NCI-H1092 treated with DMSO at 0.1 percent for 48 hours (cell line): ENCODE measurements at places on chromosomes 4 and X.

DNA sequence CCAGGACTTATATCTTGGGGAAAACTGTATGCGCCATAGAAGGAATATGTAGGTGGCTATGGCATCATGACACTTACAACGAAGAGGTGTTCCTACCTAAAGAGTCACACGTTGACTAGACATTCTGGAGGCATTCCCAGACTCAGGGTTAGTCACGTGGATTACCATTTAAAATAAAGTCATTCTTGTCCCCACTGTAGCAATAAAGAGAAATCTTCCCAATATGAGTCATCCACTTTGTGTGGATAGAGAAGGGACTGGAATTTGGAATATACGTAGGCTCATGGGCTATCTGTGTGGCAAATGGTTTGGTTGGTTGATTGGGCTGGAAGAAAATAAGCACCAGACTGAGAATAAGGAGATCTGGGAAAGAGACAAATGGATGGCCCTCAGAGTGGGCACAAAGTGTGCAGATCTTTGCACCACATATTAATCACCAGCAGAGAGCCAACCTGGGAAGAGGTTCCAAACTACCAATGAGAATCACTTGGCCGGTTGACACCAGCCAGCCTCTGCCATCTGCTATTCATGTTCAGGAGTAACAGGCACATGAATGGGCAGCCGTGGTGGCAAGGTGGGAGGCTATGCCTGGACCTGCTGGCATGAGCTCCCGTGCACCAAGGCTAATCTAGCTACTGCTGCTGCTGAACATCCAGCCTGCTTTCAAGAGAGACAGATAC lies 41.0 kb downstream of the MTNR1A start:
- no peak for DNase-seq

DNA sequence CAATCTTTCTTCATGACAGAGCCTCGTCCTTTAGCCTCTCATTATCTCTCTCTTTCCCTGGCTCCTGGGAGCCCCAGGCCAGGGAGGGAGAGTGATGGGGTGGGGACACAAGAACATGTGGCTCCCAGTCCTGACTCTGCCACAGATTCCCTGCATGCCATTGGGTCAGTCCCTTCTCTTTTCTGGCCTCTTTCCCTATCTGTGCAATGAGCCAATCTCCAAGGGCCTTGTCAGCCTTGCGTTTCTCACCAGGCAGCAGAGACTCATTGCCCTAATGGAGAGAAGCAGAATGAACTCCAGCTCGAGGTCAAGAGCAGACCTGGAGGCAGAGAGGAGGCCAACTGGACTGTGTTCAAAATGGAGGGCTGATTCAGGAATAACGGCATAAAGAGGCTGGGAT lies 38.4 kb upstream of the PJA1 start:
- no peak for DNase-seq

DNA sequence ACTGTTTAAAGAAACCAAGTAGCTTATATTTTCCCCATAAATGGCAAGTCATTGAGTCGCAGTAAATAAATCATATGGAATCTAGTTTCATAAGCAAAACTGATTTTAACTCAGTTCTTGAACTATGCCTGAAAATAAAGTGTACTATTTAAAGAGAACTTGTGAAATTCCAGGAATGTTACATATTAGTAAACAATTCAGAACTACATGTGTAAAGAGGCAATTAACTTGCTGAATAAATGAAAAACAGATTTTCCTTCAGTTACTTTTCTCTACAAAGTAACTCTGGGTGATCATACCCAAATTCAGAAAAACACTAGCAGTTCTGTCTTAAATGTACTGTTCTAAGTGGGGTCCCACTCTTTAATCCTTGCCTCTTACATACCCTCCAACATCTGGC lies 236.1 kb upstream of the EDNRA start:
- DNase-seq = no peak

DNA sequence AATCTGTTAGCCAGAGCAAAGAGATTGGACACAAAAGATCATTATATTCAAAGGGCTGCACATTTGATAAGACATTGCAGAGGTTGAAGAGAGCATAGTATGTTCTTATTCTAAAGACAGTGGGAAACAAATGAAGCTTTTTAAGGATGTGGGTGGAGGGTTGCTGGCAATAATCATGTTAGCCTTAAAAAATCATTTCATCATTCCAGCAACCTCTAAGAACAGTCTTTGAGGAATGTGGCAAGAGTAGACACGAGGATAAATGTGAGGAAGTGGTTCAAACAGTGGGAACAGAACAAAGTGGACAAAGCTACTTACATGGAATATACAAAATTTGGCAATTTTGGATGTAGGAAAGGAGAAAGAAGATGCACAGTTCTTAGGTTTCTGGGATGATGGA lies 167.3 kb upstream of the SPRY1 start:
- no peak for DNase-seq

GRCh38 chrX:142938793-142939192 lies 86.9 kb upstream of the SPANXN4 start:
- no peak for DNase-seq

- no peak for DNase-seq
These were observed 563.1 kb downstream of the INPP4B start for GRCh38 chr4:142282870-142283431.
